Fibroblast of lung (primary cell): ENCODE measurements at places on chromosomes 5 and 9.

- DNase-seq, result no peak
Measured at GRCh38 chr9:130167927-130168326, 4.3 kb upstream of the NCS1 start.

- DNase-seq, result no peak
Measured at GRCh38 chr9:37253377-37253937, 133.1 kb downstream of the ZCCHC7 start.

DNA sequence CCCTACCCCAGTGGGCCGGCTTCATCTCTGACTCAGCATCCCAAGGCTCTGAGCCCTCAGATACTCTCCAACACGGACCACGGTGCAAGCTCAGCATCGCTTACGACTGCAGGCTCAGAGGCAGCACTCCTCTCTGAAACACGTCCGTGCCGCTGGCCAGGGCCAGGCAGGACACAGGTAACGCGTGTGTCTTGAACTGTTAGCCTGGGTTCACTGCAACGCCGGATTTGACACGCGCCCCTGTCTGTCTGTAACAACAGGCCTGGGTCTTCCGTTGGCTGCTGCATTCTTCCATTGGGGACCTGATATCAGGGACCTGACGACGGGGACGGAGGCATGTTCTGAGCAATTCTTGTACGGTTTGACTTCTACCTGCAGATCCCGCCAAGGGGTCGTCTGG, 6.4 kb downstream of the SLC6A3 start:
- DNase-seq, result no peak

GRCh38 chr9:109452761-109453160, 45.3 kb downstream of the PTPN3 start:
- DNase-seq, result peak; percentile 71

DNA sequence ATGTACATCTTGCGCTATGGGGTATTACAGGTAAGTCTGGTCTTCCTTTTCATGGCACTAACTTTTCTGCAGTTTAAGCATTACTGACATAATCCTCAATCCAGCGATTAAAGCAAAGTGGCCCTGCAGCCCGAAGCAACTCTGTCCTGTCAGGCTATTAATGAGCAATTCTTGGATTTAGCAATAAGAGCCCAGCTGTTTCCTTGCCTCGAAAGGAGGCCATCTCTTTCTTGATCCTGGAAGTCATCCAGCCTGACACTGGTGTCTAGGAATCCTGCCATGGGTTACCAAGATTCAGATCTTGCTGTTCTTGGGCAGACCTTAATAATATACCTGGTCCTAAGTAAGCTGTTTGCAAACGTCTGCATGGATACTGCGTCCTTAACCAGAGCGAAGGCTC, 102.0 kb downstream of the RFK start:
- peak; percentile 35 for DNase-seq

- DNase-seq, result no peak
Measured at GRCh38 chr9:4620881-4621555, 41.1 kb upstream of the PLPP6 start.

DNA sequence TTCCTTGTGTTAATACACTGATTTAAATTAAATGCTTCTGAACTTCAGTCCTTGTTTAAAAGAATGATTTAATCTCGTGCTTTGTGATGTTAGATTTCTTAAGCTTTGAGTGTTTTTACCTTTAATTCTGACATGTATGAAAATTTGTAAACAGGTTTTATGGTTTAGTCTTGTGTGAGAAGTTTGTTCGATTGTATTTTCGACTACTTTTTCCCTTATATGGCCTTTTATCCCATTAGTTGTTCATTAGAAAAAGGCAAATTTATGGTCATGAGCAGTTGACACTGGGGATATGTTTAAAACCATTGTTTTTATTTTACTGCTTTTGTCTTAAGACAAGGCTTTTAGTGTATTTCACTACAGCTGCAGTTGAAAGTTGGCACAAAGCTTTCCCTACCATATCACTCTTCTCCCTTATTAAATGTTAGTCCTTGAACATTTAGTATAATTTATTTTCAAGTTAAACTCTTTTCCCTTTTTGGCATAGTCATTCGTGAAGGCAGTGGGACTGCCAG, 3.3 kb downstream of the UBE2R2 start:
- DNase-seq, result no peak

DNA sequence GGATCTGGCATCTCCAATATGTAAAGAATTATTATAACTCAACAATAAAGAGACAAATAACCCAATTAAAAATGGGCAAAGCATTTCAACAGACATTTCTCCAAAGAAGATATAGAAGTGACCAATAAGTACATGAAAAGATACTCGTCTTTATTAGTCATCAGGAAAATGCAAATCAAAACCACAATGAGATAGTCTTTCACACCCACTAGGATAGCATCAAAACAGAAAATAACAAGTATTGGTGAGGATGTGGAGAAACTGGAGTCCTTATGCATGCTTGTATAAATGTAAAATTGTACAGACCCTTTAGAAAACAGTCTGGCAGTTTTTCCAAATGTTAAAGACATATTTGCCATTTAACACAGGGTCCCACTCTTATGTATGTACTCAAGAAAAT, 39.1 kb upstream of the ITGA1 start:
- no peak for DNase-seq

DNA sequence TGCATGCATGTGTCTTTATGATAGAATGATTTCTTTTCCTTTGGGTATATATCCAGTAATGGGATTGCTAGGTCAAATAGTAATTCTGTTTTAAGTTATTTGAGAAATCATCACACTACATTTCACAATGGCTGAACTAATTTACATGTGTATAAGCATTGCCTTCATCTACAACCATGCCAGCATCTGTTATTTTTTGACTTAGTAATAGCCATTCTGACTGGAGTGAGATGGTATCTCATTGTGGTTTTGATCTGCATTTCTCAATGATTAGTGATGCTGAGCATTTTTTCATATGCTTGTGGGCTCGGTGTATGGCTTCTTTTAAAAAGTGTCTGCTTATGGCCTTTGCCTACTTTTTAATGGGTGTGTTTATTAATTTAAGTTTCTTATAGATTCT, 102.3 kb upstream of the CCDC112 start:
- DNase-seq, result peak; percentile 95

GRCh38 chr5:36253575-36253974, 11.8 kb upstream of the NADK2 start:
- DNase-seq, result no peak

DNA sequence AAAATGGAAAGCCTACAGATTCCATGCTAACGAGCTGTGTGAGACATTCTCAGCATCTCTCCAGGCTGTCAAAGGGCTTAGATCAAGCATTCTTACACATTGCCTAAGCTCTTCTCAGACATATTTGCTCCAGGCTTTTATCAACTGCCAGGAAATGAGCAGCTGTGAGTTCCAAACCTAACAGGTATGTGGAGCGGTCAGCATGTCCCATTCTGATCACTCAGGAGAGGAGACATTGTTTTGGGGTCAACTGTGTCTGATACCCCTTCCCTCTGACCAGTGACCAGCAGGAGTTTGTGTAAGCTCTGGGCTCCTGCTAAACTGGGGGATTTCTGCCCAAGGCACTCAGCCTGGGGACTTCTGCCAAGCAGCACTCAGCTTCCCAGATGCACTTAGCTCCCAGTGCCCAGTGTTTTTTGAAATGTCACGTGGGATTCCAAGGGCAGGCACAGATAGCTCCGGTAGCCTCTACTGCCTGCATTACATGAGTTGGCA, 229.1 kb downstream of the SEC61B start:
- no peak for DNase-seq

- DNase-seq, result no peak
Measured at GRCh38 chr9:93667627-93668026, 91.2 kb downstream of the PHF2 start.

DNA sequence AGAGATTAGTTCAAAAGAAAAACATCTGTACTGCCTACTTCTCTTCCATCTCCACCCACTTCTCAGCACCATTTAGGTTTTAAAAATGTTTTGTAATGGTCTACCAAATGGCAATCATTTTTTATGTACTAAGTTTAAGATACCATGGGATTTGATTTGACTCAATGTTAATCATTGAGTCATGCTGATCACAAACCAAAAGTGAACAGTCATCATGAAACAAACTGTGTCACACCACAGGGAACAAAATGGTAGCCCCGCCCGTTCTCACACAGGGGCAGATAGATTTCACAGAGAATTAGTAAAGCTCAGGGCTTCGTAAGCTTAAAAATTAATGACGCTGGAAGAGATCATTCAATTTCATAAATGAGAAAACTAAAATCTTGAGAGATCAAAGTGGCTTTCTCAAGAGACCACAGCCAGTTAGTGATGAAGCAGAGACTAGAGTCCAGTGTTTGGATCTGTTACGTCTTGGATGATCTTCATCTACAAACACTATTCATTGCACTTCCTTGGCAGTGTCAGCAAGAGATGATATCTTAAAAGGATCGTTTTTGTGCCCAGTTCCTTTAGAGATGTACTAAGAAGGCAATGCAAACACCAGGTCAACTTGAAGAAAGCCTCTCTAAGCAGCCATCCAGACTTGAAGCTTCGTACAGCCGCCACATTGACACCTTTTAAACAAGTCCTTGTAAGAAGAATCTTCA, 33.9 kb upstream of the TRIO start:
- peak; percentile 51 for DNase-seq

GRCh38 chr9:98790134-98790841, 6.1 kb downstream of the ANKS6 start:
- DNase-seq, result no peak

GRCh38 chr5:35248843-35249780, 18.8 kb upstream of the PRLR start:
- DNase-seq, result peak; percentile 4

DNA sequence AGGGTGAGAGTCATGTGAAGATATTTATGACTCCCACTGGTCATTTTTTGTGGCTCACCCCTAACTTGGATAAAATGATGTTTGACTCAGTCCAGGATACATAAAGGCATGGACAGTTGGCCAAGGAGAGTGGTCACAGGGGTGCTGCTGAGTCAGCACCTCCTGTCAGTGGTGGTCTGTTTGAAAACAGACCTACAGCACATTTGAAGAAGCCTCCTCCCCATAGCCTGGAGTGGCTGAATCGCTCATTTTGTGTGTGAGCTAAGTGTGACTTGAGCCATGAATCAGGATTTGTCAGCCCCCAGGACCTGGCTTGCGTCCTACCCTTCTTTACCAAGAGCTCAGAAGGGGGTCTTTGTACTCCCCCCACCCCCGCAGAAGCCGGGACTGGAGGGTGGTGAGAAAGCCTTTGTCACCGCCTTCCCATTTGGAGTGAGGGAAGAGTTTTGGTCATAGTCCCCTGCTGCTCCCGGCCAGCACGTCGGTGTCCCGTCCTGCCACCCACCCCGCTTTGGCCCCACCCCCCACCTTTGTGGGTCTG, 35.6 kb downstream of the TRIO start:
- peak; percentile 72 for DNase-seq

GRCh38 chr9:134533850-134534588, 107.6 kb upstream of the COL5A1 start:
- no peak for DNase-seq

GRCh38 chr9:104743376-104743985, 4.0 kb upstream of the NIPSNAP3A start:
- DNase-seq, result peak; percentile 78

DNA sequence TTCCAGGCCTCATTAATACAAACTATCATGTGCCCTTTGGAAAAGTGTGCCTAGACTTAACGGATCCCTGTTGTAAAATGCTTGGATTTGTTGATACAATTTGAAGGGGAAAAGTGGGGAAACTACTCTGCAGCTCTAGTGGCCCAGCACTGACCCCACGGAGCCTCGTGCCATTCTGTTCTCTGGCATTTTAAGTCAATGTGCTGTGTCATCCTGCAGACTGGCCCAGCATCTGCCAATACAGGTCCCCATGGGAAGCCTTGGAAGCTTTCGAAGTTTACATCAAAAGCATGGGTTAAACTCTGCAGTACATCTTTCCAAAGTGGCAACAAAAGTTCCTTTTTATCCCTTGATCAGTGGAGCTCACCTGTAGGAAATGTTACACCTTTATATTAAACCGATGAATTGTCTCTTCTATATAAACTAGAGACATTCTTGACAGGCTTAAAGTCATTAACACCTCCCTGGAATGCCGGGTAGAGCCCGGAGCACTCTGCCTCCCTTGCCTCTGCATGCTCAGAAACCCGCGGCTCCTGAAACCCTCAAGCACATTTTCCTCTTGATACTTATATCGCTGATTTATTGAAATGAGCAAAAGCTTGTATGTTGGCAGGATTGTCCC, 596.0 kb upstream of the ADAMTS16 start:
- no peak for DNase-seq

DNA sequence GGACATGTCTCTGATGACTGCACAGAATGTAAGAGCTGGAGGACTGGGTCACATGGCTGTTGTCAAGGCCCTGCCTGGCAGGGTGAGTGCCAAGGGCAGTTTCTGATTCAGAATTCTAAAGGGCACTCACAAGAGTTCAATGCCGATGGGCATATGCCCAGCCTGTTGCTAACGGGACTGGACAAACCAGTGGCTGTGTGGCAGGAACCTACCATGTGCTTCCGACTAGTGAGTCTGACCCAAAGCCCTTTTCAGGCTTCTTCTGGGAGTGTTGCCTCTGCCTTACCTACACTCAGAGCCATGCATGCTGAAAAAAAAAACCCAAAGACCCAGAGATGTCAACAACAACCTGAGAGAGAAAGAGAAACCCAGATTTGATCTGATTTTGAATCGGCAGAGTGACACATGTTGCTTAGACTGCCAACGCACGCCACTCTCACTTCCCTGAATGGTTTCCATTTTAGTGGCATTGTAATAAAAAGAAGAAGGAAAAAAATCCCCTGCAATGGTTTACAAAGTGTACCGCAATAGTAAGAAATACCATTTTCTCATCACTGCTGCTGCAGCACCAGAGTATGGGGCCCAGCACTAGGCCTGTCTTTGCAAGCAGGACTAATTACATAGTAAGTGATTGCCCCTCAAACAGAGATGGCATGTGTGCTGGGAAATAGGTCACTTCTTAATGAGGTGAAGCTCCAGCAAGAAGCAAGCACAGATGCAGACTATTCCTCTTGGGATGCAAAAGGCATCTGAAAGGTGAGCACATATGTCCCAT, 194.3 kb downstream of the PALM2AKAP2 start:
- DNase-seq, result no peak

DNA sequence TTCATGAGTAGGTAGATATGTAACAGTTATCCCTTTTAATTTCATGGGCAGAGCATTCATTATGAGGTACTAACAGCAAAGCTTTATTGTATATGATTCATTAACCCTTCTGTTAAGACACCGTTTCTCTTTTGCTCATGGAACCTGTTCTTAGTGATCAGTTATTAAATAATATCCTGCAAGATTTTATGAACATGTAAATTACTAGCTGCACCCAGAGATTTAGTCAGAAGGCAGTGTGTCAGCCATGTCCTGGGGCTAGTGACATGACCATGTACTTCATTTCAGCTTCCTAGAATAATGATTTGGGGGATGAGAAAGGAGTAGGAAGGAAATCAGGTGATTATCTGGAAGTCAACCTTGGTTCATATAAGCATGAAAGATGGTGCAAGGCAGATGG, 7.0 kb downstream of the MAST4 start:
- no peak for DNase-seq

GRCh38 chr5:149628221-149628620, 46.9 kb downstream of the ARHGEF37 start:
- no peak for DNase-seq

- peak; percentile 10 for DNase-seq
Measured at GRCh38 chr9:38443597-38443996, 19.3 kb upstream of the IGFBPL1 start.

GRCh38 chr9:10055886-10056395, 556.9 kb downstream of the PTPRD start:
- DNase-seq, result no peak

GRCh38 chr9:83060556-83060955, 2.4 kb downstream of the RASEF start:
- DNase-seq, result no peak

GRCh38 chr5:95445995-95446394, 54.8 kb downstream of the FAM81B start:
- DNase-seq, result peak; percentile 91

GRCh38 chr5:128009403-128009802, 74.2 kb upstream of the SLC12A2 start:
- no peak for DNase-seq

- no peak for DNase-seq
Measured at GRCh38 chr5:168960497-168960896, 340.4 kb downstream of the SLIT3 start.
